Stimulated activated naive B cell treated with anti-CD40 and anti-IgM and Interleukin-4, amounts not matched to agents 10 μg/mL and 1 μg/mL and 100 μg/mL, for 72 hours (primary cell): ENCODE measurements at places on chromosomes 6 and 20.

DNA sequence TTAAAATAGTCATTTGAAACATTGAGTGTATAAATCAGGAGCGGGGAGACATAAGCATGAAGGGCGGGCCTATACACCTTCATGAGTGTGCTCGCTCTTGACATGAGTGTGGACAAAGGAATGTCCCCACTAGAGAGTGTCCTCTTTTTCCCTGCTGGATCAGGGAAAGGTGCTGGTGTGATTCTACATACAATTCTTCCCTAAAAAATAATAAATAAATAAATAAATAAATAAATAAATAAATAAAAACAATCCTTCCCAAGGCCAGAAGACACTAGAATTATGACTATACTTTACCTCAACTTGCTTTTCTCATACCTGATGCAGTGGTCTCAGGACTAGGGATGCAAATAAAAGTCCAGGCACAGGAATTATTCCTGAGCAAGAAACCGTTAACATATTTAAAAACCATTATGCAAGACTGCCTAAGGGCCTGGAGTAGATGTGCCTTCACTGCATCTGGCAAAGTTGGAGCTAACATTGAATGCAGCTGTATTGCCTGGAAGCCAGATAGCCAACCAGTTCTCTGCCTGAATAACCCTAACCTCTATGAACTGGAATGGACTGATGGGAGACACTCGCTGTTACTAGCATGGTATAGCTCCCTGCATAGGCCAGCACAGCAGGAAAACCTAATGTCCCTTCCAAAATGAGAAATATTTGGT is 37.5 kb upstream of the MICB start:
- no peak for DNase-seq
- no peaks in the 10 kb centered on the region for H3K27me3 ChIP-seq
- H3K4me3 ChIP-seq = no peak overlapping the region
- peaks cover 31% of the 10 kb centered on the region for H3K4me1 ChIP-seq

DNA sequence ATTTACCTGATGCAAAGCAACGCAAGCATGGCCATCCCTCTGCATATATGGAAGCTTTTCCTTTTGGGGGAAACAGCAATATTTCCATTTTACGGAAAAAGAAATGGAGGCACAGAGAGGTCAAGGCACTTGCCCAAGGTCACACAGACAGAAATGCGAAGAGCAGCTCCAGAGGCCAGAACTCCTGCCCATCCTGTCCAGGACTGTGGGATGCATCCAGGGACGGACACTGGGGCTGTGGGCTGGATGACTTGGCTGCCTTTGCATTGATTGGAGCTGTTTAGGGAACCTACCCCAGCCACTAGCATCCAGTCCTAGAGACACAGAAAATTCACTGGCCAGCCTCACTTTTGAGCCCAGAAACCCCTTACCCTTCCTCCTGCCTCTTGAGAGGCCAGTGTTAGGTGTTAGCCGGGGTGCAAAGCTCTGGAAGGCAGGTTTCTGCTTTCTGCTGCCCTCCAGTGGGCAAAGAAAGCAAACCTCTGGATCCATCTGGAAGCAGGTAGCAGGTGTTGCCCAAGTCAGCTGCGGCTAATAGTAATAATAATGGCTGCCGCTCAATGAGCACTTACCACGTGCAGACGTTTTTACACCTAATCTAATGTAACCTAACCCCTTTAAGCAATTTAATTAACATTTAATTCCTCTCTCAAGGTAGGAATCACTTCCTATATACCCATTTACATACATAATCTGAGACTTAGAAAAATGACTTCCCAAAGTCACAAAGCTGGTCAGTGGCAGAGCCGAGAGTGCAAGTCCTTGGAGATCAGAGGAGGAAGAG is 31.7 kb upstream of the CCN5 start:
- peak overlapping the region; percentile 65 for H3K27ac ChIP-seq
- no peaks in the 10 kb centered on the region for H3K27me3 ChIP-seq
- peaks cover 7% of the 10 kb centered on the region for H3K4me1 ChIP-seq
- H3K4me3 ChIP-seq = no peak overlapping the region

- H3K36me3 ChIP-seq = no peaks in the 10 kb centered on the region
- no peak for DNase-seq
- no peak overlapping the region for H3K4me3 ChIP-seq
- no peak overlapping the region for H3K27ac ChIP-seq
- H3K4me1 ChIP-seq = no peaks in the 10 kb centered on the region
These were observed 62.3 kb downstream of the PAX1 start for GRCh38 chr20:21767739-21768223.

GRCh38 chr6:34239500-34239825 is 2.8 kb downstream of the HMGA1 start:
- H3K4me1 ChIP-seq = peaks cover 76% of the 10 kb centered on the region
- no peak for DNase-seq
- H3K27me3 ChIP-seq = no peaks in the 10 kb centered on the region
- H3K27ac ChIP-seq = peak overlapping the region; percentile 75
- peak overlapping the region; percentile 56 for H3K4me3 ChIP-seq

DNA sequence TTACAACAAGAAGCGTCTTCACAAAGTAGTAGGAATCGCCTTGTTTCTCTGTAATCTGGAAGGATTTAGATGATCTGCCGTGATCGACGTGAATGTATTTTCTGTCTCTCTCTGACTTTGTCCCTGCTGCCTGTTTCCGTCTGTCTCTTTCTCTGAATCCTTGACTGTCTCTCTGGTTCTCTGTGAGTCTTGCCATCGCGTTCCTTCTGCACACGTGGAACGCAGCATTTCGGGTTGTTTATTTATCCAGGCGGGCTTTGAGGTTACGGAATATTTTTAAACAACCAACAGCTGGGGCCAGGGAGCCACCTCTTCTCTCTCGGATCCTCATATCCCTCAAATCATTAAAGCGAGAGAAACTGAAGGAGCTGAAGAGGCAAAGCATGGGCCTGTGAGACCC is 215.9 kb downstream of the ZDHHC14 start:
- H3K4me1 ChIP-seq = peaks cover 39% of the 10 kb centered on the region
- H3K36me3 ChIP-seq = peaks cover 13% of the 10 kb centered on the region
- no peak overlapping the region for H3K27ac ChIP-seq
- DNase-seq = no peak
- no peak overlapping the region for H3K4me3 ChIP-seq

DNA sequence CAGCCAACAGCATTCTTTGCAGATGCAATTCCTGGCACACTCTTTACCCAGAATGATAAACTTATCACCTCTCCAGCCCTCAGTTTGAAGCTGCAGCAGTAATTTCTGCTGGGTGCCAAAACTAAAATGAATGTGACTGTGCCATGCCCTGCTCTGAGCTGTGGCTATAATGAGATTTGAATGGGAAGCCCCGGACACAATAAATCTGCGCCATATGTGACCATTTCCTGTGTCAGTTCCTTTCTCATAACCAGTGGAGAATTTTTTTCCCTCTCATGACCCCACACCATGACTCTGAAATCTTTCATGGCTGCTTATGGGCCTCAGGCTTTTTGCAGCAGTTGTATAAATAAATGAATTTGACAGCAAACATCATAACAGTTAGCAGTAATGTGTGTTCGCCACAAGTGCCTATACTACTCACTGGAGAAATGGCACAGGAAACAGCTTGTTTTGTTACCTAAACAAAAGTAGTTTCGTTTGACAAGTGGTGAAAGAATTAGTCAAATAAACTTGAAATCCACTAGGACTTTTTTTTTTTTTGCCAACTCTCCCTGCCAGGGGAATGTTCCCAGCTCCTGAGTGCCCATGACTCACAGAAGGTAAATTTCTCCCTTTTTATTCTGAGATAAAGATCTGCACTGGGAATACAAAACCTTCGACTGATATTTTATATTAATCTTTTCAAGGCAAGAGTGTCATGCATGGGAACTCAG is 408.4 kb downstream of the PKHD1 start:
- H3K36me3 ChIP-seq = no peaks in the 10 kb centered on the region
- H3K27ac ChIP-seq = no peak overlapping the region
- H3K4me3 ChIP-seq = no peak overlapping the region
- no peak for DNase-seq

DNA sequence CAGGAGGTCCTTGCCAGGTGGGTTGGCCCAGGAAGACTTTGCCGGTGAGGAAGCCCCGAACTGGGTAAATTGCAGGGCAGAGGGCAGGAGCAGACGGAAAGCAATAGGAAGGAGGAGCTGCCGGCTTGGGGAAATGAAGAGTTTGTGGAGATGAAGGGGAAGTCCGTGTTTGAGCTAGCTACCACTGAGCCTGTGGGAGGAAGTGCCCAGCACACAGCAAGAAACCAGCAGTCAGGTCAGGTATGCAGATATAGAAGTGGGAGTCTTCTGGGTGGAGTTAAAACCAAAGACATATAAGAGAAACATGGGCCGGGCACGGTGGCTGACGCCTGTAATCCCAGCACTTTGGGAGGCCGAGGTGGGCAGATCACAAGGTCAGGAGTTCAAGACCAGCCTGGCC is 34.7 kb downstream of the CD24 start:
- H3K4me1 ChIP-seq = peaks cover 5% of the 10 kb centered on the region
- peak; percentile 17 for DNase-seq
- H3K27ac ChIP-seq = peak overlapping the region; percentile 56
- no peaks in the 10 kb centered on the region for H3K36me3 ChIP-seq
- H3K4me3 ChIP-seq = peak overlapping the region; percentile 63

GRCh38 chr20:62547364-62547763 is 71.6 kb upstream of the GATA5 start:
- H3K27ac ChIP-seq = peak overlapping the region; percentile 37
- no peaks in the 10 kb centered on the region for H3K36me3 ChIP-seq
- H3K4me3 ChIP-seq = no peak overlapping the region
- no peak for DNase-seq
- peaks cover 52% of the 10 kb centered on the region for H3K27me3 ChIP-seq

GRCh38 chr6:71299541-71300470 is 11.2 kb downstream of the OGFRL1 start:
- no peak for DNase-seq
- no peaks in the 10 kb centered on the region for H3K27me3 ChIP-seq
- no peak overlapping the region for H3K27ac ChIP-seq
- H3K4me1 ChIP-seq = no peaks in the 10 kb centered on the region

- H3K27me3 ChIP-seq = no peaks in the 10 kb centered on the region
- no peak overlapping the region for H3K27ac ChIP-seq
- no peaks in the 10 kb centered on the region for H3K4me1 ChIP-seq
- H3K36me3 ChIP-seq = no peaks in the 10 kb centered on the region
- no peak for DNase-seq
These were observed 71.6 kb downstream of the TFAP2A start for GRCh38 chr6:10343320-10343719.

DNA sequence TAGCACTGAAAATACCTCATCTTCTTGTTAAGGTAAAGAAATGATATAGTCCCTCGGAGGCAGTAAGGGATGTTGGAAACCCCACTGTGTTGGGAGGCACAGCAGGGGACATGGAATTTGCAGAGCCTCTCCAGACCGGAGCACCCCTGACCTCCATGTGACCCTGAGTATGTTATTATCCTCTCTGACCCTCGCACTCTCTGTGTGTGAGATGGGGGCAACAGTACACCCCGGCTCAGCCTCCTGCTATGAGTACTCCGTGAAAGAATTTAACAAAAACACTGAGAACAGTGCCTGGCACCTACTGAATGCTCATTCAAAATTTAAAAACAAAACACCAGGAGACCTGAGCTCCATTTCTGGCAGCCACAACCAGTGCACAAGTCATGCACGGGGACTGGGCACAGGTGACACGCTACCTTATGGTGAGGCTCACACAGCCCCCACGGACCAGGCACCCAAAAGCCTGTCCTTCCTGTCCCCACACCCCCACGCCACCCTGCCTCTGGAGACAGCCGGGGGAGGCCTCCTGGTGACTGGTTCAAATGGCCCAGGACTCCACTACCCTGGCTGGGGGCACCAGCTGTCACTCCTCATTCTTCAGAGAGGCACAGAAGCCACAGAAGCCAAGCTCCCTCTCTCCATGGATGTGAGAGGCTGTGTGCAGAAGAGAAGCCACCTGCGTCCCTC is 6.1 kb downstream of the NINL start:
- H3K4me3 ChIP-seq = no peak overlapping the region
- no peak overlapping the region for H3K27ac ChIP-seq

GRCh38 chr20:24768713-24769601 is 180.1 kb upstream of the CST7 start:
- H3K36me3 ChIP-seq = no peaks in the 10 kb centered on the region
- H3K27me3 ChIP-seq = peaks cover 33% of the 10 kb centered on the region
- no peak for DNase-seq
- no peak overlapping the region for H3K4me3 ChIP-seq
- H3K27ac ChIP-seq = no peak overlapping the region
- peaks cover 34% of the 10 kb centered on the region for H3K4me1 ChIP-seq

GRCh38 chr6:139156551-139156950 is 21.7 kb downstream of the HECA start:
- no peaks in the 10 kb centered on the region for H3K27me3 ChIP-seq
- no peak for DNase-seq
- no peak overlapping the region for H3K4me3 ChIP-seq
- peak overlapping the region; percentile 69 for H3K27ac ChIP-seq

DNA sequence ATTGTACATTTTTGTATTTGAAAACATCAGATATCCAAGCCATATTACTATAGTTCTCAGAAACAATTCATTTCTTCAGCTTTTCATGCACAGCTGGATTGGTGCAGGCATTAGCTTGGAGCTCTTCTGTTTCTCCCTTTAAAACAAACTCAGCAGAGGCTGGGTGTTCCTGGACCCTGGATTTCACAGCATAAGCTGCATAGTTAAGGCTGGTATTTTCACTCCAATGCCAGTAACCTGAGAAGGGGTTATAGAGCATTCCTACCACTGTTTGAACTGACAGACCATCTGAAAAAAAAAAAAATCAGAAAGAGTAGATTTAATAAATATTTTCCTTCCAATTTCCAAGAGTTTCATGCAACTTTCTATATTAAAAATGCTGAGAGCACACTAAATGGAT is 20.1 kb upstream of the FAXC start:
- no peaks in the 10 kb centered on the region for H3K36me3 ChIP-seq
- no peaks in the 10 kb centered on the region for H3K4me1 ChIP-seq
- no peaks in the 10 kb centered on the region for H3K27me3 ChIP-seq
- no peak for DNase-seq
- no peak overlapping the region for H3K4me3 ChIP-seq

GRCh38 chr6:126983779-126984178 is 134.7 kb upstream of the RSPO3 start:
- no peaks in the 10 kb centered on the region for H3K27me3 ChIP-seq
- no peak for DNase-seq
- H3K4me3 ChIP-seq = no peak overlapping the region
- no peak overlapping the region for H3K27ac ChIP-seq

- no peak overlapping the region for H3K27ac ChIP-seq
- H3K4me1 ChIP-seq = peaks cover 53% of the 10 kb centered on the region
- DNase-seq = peak; percentile 65
- no peaks in the 10 kb centered on the region for H3K36me3 ChIP-seq
- H3K27me3 ChIP-seq = no peaks in the 10 kb centered on the region
These were observed 128.8 kb downstream of the SOBP start for GRCh38 chr6:107618672-107619071.
